ENCODE measurements at places on chromosomes 3 and 15.

GRCh38 chr3:131503320-131503635, 507 bp upstream of the MRPL3 start:
- DNase-seq: no peak

DNA sequence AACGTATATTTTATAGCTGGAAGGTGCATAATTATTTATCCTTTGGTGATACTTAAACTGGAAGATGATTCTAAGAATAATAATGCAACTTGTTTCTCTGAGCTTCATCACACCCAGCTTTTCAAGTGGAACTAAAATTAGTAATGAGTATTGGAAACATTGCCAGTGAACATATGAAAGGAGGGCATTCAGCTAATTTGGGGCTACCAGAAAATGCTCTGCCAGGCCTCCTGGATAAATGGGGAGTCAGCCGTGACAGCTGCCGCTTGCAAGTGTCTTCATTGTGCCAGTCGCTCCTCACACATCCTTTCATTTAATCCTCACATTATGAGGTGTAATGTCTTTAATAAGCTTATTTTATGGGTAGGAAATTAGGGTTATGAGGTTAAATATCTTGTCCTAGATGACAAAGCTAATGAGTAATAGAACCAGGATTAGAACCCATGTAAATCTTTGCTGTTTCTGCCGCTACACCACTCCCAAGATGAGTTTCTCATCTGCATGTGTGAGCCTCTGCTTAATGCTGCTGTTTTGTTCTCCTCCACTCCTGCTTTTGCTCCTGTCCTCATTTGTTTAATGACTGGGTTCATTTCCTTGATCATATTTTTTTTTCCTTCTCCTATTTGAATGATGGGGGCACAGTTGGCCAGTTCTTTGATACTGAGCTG, 155.7 kb downstream of the PLCL2 start:
- DNase-seq: no peak

GRCh38 chr3:58429657-58430056, 4.0 kb downstream of the PDHB start:
- no peak for DNase-seq

- no peak for DNase-seq
These were observed 574 bp downstream of the CASR start for GRCh38 chr3:122183893-122184590.

DNA sequence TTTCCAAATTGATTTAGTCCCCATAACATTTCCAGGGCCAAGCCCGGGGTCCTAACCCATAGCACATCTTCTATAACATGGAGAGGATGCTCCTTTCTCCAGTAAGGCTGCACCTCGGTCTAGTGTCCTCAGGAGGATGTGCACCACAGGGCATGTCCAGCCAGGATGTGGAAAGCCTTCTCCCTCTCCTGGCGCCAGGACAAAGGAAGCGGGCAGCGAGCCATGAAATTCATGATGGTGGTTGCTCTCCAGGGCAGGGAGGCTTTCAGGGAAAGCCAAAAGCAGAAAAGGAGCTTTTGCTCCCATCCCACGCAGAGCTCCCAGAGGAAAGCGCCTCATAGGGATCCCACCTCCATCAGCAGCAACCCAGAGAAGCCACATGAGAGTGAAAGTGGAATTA, 220.0 kb downstream of the ADAMTSL3 start:
- no peak for DNase-seq

- peak; percentile 24 for DNase-seq
These were observed 1038.5 kb upstream of the NR2F2 start for GRCh38 chr15:95291898-95292472.

GRCh38 chr3:59762941-59763340, 713.1 kb upstream of the CFAP20DC start:
- no peak for DNase-seq

DNA sequence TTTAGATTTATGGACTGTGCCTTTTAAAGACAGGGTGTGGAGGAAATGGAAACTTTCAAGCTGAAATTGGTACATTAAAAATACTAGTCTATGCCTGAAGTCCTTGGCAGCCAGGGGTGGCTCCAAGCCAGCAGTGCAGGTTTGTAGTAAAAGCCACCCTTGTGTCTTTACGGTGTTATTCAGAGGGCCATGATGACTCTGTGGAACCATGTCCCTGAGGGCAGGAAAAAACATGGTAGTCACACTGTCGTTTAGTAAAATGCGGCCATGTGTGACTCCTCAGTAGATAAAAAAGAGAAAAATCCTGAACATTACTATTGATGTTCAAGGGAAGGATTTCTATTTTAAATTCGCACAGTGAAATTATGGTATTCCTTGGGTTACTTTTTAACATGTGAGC, 2.7 kb downstream of the FAN1 start:
- DNase-seq: no peak

DNA sequence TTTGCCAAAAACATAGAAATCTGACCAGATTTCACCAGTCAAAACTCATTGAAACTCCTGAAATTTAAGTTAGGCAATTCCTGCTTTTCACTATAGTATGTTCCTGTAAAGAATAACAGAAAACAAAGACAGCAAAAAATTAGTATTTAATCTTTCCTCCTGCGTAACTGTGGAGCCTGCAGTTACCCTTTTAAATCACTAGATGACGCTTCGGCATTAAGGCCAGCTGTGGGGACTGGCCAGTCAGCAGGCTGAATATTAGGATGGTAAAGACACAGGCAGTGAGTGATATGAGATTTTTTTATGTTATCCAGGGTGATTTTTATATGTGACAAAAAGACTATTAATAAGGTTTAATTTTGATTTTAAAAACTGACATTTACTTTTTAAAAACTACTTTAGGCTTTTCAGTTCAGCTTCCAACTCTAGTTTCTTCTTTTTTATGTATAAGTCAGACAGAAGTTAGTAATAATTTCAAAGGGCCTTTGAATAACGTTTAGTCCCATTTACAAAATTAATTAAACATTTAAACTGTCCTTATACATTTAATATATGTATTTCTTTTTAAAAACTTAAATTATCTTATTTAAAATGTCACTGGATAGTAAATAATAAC, 165.1 kb downstream of the PPM1L start:
- no peak for DNase-seq

DNA sequence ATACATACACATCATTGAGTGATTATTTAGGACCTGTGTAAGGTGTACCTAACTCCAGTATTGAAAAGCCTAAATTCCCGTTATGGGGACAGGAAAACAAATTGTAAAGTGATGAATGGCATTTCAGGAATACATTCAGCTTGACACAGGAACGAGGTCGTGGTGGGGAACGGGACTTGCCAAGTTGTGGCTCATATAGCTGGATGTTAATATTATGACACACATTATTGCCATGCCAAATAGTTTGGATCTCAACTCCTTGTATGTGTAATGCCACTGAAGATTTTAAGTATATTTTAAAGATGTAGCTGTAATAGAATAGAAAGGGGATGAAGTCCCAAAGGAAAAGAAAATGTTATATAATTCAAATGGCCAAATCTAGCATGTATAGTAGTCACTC, 227.2 kb upstream of the GOLIM4 start:
- no peak for DNase-seq

- peak; percentile 58 for DNase-seq
These were observed 77.8 kb downstream of the NBEAL2 start for GRCh38 chr3:47057212-47057671.

GRCh38 chr3:59368900-59369675, 319.3 kb upstream of the CFAP20DC start:
- no peak for DNase-seq

DNA sequence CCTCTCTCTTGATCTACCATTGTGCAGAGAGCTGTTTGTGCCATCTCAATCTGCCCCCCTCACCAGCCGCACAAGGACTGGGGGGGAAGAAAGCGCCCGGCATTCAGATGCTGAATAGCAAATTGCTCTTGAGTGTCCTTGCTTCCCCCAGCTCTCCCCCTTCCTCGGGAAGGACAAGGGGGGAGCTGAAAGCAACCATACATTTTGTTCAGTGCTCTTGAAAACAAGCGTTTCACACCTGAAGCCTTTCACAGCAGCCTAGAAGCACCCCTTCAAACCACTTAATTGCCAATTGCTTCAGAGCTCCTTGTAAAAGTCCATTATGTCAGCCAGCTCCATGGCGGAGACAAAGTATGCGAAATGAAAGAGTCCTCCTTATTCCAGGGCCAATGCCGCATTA, 540.1 kb downstream of the NR2F2 start:
- DNase-seq: no peak

DNA sequence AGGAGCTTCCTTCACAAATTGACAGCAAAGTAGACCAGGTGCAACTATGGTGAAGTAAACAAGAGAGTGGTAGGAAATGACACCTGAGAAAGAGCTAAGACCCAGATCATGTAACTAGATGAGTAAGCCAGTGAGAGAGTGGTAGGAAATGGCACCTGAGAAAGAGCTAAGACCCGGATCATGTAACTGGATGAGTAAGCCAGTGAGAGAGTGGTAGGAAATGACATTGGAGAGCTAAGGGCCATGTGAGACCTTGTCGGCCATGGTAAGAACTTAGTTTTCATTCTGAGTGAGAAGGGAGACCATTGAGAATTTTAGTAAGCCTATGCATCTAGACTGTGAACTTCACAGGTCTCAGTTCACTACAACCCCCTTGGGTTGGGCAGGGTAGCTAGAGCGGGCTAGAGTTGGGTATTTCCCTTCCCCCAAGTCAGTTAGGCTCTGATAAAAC, 5.4 kb upstream of the SENP7 start:
- DNase-seq: peak; percentile 57

GRCh38 chr15:68732451-68732850, 88.2 kb downstream of the ANP32A start:
- no peak for DNase-seq

DNA sequence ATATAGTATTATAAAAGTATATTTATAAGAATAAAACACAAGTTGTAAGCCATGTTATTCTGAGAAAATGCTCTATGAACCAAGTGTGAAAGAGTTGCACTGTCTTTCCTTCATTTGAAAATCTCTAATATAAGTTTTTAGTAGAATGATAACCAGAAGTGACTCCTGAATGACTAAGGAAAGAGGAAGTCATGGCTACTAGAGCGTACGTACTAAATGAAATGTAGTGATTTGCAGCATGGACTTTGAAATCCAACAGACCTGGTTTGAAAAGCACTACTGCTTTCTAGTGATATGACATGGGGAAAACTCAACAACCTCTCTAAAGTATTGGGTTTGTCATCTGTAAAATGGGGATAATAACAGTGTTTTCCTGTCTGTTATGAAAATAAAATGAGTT, 10.3 kb upstream of the DNAJC13 start:
- DNase-seq: no peak

DNA sequence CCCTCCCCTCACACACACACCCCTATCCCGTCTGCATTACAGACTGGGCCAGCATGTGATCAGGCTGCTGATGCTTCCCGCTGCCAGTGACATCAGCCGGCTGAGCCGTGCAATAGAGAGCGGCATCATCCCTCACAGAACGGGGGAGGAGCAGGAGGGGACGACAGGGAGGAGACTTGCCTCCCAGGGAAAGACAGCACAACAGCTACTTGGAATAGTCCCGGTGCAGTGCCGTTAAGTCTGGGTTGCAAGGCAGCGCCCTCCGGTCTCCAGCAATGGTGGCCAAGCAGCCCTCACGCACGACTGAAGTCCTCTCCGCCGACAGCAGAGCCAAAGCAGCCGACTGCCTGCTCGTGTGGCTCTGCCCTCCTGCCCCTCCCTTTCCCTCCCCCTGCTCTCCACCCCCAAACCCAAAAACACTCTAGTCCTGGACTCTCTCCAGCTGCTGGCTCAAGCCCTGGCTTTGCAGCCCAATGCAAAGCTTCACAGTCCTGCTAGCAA, 31.5 kb upstream of the RPS17 start:
- DNase-seq: no peak

DNA sequence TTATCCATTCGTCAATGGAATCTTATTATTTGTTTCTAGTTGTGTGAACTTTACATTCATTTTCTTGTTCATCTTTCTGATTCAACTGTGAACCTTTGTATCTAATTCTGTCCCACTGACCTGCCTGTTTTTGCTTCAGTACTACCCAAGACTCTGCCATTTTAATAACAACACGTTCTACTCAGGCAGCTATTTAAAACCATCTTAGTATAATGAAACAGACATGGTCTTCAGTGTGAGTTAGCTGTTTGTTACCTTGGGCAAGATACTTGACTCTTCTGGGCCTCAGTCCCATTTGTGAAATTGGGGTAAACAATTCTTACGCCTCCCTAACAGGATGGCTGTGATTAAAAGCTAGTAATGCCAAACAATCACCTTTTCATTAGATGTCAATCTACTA, 1.6 kb downstream of the BTBD1 start:
- DNase-seq: no peak

GRCh38 chr15:38578626-38579025, 14.0 kb upstream of the RASGRP1 start:
- no peak for DNase-seq

- DNase-seq: no peak
These were observed 601.7 kb upstream of the ZNF717 start for GRCh38 chr3:76387000-76387399.

- no peak for DNase-seq
These were observed 103.0 kb downstream of the ZNF385D start for GRCh38 chr3:21647961-21648360.

- DNase-seq: no peak
These were observed 70.7 kb upstream of the DCBLD2 start for GRCh38 chr3:98972155-98972554.

DNA sequence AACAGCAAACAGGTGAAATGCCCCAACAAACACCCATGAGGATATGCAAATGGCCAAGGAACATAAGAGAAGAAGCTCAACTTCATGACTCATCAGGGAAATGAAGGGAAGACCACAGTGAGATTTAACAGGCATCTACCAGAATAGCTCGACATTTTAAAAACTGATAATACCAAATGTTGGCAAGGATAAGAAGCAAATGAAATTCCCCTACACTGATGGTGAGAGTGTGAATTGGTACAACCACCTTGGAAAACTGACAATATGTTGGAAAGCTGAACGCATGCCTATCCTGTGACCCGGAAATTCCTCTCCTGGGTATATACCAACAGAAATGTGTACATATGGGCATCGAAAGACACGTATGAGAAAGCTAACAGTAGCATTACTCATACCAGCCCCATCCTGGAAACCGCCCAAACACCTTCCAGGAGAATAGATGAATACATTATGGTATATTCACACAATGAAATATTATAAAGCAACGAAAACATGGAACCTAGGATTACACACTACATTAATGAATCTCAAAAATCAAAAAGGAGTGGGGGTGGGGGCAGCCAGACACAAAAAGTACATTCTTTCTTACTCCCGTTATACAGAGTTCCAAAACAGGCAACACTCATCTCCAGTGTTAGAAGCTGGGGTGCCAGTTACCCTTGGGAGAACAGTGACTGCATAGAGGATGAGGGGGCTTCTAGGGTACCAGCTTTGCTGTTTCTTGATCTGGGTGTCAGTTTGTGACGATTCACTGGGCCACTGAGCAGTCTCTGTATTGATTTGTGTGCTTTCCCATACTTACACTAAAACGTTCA, 16.9 kb downstream of the RFTN1 start:
- no peak for DNase-seq
